Activated T-cell treated with anti-CD3 and anti-CD28 coated beads, Interleukin-2, amount 50 U/mL, for 72 hours (primary cell): ENCODE measurements at places on chromosomes 11 and 22. TPM values are rescaled to one million over a fixed set of nuclear protein-coding genes. Genes with fewer than 3 reads are reported as not detected.

Gene LARGE2
- total RNA-seq, result 0.90 TPM

Gene GGTLC2
- total RNA-seq, result not detected

Gene NOL12
- total RNA-seq, result 31.3 TPM

Gene COA4
- 38.1 TPM for total RNA-seq

- no peak for DNase-seq
These were observed 27.7 kb downstream of the MUC2 start for GRCh38 chr11:1102221-1102971.

- no peak for DNase-seq
These were observed 15.1 kb upstream of the CSRP3 start for GRCh38 chr11:19216709-19217374.

DNA sequence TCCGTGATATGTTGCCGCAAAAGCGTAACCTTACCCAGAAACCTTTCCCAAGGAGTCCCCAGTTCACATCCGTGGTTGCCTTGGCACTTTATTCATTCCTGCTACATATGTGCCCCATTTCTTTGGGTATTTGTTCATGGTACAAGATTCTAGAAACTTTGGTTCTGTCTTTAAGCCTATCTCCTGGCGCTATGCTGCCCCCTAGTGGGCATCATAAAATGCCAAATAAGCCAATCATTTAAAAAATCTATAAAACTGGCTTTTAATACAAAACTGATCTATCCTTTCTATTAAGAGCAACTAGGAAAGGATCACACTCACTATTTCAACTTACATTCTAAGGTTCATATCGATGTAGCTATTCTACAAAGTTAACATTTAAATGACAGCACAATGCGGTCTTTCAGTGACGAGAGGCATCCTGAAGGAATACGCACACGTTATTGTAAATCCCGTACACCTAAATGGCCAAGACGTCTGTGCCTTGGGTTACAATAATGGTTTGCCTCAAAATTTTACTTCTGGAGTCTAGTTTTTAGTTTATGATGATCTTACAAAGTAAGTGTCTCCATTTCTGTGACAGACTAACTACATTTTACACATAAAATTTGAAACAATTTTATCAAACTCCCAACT lies 16.2 kb downstream of the PIWIL3 start:
- DNase-seq, result peak; percentile 50

DNA sequence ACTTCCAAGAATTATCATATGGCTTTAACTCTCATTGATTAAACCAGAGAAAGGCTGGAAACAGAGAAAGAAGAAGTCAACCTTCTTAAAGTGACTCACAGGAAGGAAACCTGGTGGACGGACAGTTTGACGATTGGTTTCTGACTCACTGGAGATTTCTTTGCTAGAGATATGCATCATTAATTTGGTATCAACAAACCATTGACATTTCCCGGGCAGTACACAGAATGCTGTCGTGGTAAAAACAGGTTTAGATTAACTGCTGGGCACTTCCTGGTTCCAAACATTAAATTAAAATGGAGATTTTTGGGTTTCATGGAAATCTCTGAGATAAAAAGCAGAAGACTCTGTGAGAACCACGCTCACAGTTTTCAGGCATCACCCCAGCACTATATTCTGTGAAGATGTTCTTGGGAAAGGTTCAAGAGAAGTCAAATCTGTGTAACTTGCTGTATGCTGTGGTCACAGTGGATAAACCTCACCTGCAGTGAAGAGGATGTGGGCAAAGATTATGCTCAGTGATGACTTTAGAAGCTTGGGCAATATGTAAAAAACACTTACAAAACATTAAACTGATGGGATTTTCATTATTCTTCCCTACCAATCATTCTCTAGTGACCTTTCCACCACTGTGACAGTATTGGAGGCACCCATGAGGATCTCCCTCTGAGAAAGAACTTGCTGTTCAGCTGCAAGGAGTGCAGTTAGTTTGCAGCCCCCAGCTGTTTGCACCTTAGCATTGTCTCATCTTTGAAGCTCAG lies 61.1 kb upstream of the CD44 start:
- peak; percentile 54 for DNase-seq

GRCh38 chr11:72673284-72673942 lies 809 bp downstream of the PDE2A start:
- no peak for DNase-seq

DNA sequence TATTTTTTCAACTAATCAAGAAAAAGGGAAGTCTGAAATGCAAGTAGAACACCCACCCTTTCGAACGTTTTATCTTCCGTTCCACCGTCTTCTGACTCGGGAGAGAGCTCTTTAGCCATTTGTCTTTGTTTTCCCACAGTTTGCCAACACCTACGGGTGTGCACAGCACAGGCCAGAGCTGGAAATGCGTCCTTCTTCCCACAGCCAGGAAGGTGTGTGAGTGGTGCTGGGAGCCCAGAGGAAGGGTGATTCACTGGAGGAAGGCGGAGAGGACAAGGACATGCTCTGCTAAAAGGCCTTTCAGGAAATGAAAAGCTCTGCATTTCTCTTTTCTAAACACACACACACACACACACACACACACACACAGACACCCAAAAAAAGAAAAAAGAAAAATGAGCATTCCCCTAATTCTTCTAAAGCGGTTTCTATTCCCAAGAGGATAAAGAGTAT lies 18.5 kb downstream of the ENDOD1 start:
- DNase-seq, result no peak

DNA sequence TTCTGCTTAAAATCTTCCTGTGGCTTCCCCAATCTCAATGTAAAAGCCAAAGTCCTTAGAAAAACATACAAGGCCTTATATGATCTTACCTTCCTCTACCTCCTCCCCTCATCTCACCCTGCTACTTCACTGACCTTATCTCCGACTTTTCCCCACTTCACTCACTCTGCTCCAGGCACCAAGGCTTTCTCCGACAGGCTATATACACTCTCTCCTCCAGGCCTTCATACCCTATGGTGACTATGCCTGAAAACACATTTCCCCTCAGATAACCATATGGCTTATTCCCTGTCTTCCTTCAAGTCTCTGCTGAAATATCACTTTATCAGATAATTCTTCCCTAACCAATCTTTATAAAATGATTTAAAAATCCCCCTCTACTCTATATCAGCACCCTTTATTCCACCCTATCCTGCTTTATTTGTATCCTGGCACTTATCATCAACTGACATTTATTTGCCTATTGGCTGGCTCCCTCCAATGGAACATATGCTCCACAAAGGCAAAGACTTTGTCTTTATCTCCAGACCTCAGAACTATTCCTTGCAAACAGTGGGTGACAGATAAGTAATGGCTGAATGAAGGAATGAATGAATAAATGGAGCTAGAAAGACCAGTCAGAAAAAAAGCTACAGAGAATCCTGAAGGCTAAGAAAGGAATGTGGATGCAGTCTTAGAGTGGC lies 52.7 kb downstream of the PAK1 start:
- DNase-seq, result no peak

DNA sequence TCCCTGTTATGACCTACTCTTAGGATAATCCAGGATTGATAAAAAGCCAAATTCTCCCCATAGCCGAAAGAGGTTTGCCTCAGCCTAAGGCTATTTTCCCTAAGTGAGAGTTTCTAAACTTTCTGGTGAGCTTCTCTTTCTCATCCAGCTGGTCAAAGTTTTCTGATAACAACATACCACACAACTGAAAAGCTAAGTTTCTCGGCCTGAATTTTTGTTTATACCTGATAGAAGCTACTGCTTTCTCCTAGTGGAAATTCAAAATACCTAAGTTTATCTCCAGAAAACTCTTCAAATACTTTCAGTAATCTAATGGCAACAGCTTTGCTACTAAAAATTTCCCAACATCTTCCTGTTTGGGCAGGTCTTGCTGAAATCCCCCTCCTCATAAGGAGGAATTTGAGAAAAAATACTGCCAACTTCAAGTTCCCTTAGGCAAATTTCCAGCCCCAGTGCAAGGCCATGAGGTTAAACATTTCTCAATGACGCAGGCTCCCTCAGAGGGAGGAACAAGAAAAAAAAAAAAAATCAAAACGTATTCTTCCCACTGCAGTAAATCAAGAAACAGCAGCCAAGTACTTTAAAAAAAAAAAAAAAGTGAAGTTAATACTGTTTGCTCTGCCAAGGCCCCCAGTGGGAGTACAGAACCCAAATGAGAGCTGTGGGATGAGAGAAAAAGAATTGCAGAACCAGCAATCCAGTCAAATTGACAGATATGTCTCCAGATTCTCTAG lies 127.0 kb downstream of the MRTFA start:
- DNase-seq, result no peak

- no peak for DNase-seq
These were observed 17.1 kb downstream of the PLA2G6 start for GRCh38 chr22:38164551-38164918.
